Activated T-helper 17 cell treated with anti-CD3 and anti-CD28 coated beads, Interleukin-2, amount 50 U/mL, for 72 hours (primary cell): ENCODE measurements at places on chromosomes 13 and 19. TPM values are rescaled to one million over a fixed set of nuclear protein-coding genes. Genes with fewer than 3 reads are reported as not detected.

The TRAPPC2B gene
- total RNA-seq, result 8.8 TPM

The SMIM24 gene
- total RNA-seq, result 1.6 TPM

The ZNF649 gene
- 6.9 TPM for total RNA-seq

The CYP2S1 gene
- total RNA-seq, result 0.13 TPM

The COX7A1 gene
- total RNA-seq, result not detected

The IFNL2 gene
- total RNA-seq, result not detected

The CERS1 gene
- total RNA-seq, result not detected

The ZC3H13 gene
- 46.9 TPM for total RNA-seq

The CEACAM3 gene
- not detected for total RNA-seq

The ICAM4 gene
- 2.2 TPM for total RNA-seq

The LILRB5 gene
- not detected for total RNA-seq

- H3K4me1 ChIP-seq, result peaks cover 6% of the 10 kb centered on the region
- H3K27me3 ChIP-seq, result no peaks in the 10 kb centered on the region
- no peaks in the 10 kb centered on the region for H3K36me3 ChIP-seq
- H3K27ac ChIP-seq, result peak overlapping the region; percentile 71
- peak overlapping the region; percentile 64 for H3K4me3 ChIP-seq
- ATAC-seq, result peak; percentile 80
Observed at GRCh38 chr13:91331047-91331915, 16.2 kb upstream of the MIR17HG start.

DNA sequence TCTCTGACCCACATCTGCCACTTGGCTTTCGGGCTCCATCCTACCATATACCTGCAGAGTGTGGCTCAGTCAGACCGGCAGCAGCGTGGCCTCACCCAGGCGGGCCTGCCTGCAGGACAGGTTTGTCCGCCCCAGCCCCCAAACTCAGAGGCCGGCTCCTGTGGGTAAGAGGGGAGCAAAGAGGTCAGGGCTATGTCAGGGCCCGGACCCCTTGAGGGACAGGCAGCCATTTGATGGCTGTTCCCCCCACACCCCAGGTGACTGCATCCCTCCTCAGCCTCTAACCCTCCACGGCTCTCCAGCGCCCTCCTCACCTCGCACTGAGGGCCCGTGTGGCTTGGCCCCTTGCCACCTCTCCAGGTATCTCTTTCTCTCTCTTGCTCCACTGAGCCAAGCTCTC, 12.3 kb upstream of the ZBTB32 start:
- H3K27ac ChIP-seq, result no peak overlapping the region
- ATAC-seq, result no peak
- H3K36me3 ChIP-seq, result no peaks in the 10 kb centered on the region

- H3K4me3 ChIP-seq, result peak overlapping the region; percentile 95
- peak; percentile 23 for ATAC-seq
- H3K27ac ChIP-seq, result peak overlapping the region; percentile 72
- no peaks in the 10 kb centered on the region for H3K27me3 ChIP-seq
- H3K36me3 ChIP-seq, result no peaks in the 10 kb centered on the region
- peaks cover 11% of the 10 kb centered on the region for H3K4me1 ChIP-seq
Observed at GRCh38 chr19:11813703-11814028, 407 bp upstream of the ZNF440 start.

- H3K27ac ChIP-seq, result no peak overlapping the region
- H3K4me3 ChIP-seq, result no peak overlapping the region
- no peak for ATAC-seq
- peaks cover 7% of the 10 kb centered on the region for H3K4me1 ChIP-seq
Observed at GRCh38 chr19:49938662-49939061, 9.4 kb upstream of the NUP62 start.

GRCh38 chr13:108650271-108650670, 20.9 kb downstream of the MYO16 start:
- H3K36me3 ChIP-seq, result no peaks in the 10 kb centered on the region
- H3K4me1 ChIP-seq, result no peaks in the 10 kb centered on the region
- no peak for ATAC-seq
- no peak overlapping the region for H3K27ac ChIP-seq

GRCh38 chr13:97160421-97160820, 61.7 kb upstream of the MBNL2 start:
- H3K36me3 ChIP-seq, result no peaks in the 10 kb centered on the region
- H3K4me1 ChIP-seq, result no peaks in the 10 kb centered on the region
- no peak overlapping the region for H3K27ac ChIP-seq
- peaks cover 3% of the 10 kb centered on the region for H3K27me3 ChIP-seq

- H3K4me3 ChIP-seq, result no peak overlapping the region
- no peaks in the 10 kb centered on the region for H3K4me1 ChIP-seq
- H3K36me3 ChIP-seq, result no peaks in the 10 kb centered on the region
- no peak overlapping the region for H3K27ac ChIP-seq
- ATAC-seq, result no peak
- H3K27me3 ChIP-seq, result peaks cover 23% of the 10 kb centered on the region
Observed at GRCh38 chr19:50646074-50646807, 3.0 kb upstream of the C19orf81 start.

GRCh38 chr13:46905249-46905648, 8.4 kb upstream of the HTR2A start:
- peaks cover 24% of the 10 kb centered on the region for H3K27me3 ChIP-seq
- no peak for ATAC-seq
- H3K4me1 ChIP-seq, result no peaks in the 10 kb centered on the region
- no peak overlapping the region for H3K27ac ChIP-seq

- no peaks in the 10 kb centered on the region for H3K27me3 ChIP-seq
- ATAC-seq, result no peak
- no peak overlapping the region for H3K4me3 ChIP-seq
- H3K27ac ChIP-seq, result no peak overlapping the region
- H3K4me1 ChIP-seq, result no peaks in the 10 kb centered on the region
Observed at GRCh38 chr19:31120952-31121351, 228.3 kb downstream of the TSHZ3 start.

GRCh38 chr13:89153941-89154340, 1482.8 kb downstream of the SLITRK5 start:
- H3K27me3 ChIP-seq, result no peaks in the 10 kb centered on the region
- no peak overlapping the region for H3K4me3 ChIP-seq
- no peaks in the 10 kb centered on the region for H3K4me1 ChIP-seq
- H3K36me3 ChIP-seq, result no peaks in the 10 kb centered on the region
- H3K27ac ChIP-seq, result no peak overlapping the region
- ATAC-seq, result no peak

GRCh38 chr19:10418485-10419199, 1.7 kb upstream of the PDE4A start:
- H3K27ac ChIP-seq, result no peak overlapping the region
- peaks cover 14% of the 10 kb centered on the region for H3K36me3 ChIP-seq
- peaks cover 38% of the 10 kb centered on the region for H3K27me3 ChIP-seq
- no peak for ATAC-seq

GRCh38 chr19:16861011-16861410, 27.8 kb upstream of the F2RL3 start:
- H3K4me3 ChIP-seq, result no peak overlapping the region
- H3K36me3 ChIP-seq, result peaks cover 57% of the 10 kb centered on the region
- H3K27me3 ChIP-seq, result no peaks in the 10 kb centered on the region
- no peaks in the 10 kb centered on the region for H3K4me1 ChIP-seq

DNA sequence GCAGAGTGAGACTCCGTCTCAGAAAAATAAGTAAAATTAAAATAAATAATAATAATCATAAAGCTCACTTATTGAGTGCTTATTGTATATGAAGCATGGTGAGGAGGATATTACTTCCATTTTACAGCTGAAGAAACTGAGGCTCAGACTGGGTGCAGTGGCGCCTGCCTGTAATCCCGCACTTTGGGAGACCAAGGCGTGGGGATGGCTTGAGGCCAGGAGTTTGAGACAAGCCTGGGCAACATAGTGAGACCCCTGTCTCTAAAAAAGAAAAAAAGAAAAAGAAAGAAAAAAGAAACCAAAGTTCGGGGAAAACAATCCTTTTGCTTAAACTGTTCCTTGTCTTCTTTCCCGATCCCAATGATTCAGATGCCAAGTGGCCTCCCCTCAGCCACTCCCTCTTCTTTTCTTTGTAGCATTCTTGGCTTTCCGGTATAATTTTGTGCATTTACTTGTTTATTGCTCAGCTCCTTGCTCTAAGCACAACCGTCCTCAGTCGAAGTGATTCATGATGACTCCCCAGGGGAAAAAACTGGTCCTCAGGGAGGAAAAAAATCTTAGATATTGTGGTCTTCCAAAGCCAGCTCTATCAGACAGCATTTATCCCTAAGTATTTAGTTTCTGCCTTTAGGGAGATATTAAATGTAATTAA, 965 bp upstream of the EIF3G start:
- H3K4me1 ChIP-seq, result peaks cover 11% of the 10 kb centered on the region
- no peak for ATAC-seq
- no peak overlapping the region for H3K4me3 ChIP-seq

- H3K4me3 ChIP-seq, result no peak overlapping the region
- peaks cover 5% of the 10 kb centered on the region for H3K36me3 ChIP-seq
- H3K27me3 ChIP-seq, result peaks cover 9% of the 10 kb centered on the region
- H3K4me1 ChIP-seq, result no peaks in the 10 kb centered on the region
- H3K27ac ChIP-seq, result no peak overlapping the region
Observed at GRCh38 chr19:3607303-3608078, 816 bp upstream of the TBXA2R start.

DNA sequence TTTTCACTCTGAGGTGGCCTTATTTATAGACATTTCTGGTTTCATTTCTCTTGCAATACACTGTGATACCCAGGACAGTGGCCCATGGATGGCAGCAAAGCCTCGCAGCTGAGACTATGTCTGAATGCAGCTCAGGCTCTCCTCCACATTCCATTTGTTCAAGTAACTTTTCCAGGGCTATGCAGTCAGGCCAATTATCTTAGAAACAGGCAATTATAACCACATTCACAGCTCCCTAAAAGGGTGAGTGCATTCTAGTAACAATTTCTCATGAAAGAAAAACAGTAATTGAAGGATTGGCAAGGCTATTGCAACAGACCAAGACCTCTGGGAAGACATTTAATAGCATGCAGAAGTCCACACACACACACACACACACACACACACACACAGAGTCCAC, 264.0 kb downstream of the TBC1D4 start:
- no peak overlapping the region for H3K27ac ChIP-seq
- peaks cover 20% of the 10 kb centered on the region for H3K27me3 ChIP-seq
- no peaks in the 10 kb centered on the region for H3K36me3 ChIP-seq
- no peak for ATAC-seq
- peaks cover 6% of the 10 kb centered on the region for H3K4me1 ChIP-seq
- no peak overlapping the region for H3K4me3 ChIP-seq
